ENCODE measurements at places on chromosomes 3 and 15.

DNA sequence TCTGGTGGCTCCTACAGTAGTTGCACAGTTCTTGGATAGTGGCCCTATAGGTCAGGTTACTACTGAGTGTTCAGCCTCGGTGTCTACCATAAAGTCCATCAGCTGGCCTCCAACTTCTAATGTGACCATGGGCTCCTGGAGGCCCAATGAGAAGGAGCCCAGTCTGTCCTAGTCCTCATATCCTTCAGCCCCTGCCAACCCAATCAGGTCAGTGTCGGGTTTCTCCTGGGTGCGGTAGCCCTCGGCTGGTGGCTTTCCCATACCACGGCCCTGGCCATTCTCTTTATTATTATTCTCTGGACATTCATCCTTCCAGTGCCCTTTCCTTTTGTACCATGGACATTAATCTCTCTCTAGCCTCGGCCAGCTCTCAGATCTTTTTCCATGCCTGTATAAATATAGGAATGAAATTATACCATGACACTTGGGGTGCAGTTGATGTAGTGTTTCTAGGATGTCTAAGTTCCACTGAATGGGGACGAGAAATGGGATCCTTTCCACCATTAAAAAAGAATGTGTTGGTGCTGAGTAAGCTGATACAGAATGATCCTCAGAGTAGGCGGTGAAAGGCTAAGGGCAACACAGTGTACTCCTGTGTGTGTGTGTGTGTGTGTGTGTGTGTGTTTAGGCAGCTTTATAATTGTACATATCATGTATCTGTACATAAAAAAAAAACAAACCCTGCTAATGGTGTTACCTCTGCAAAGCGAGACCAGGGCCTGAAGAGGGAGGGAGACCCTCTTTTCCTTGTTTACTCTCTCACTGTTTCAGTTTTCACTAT lies 19.3 kb upstream of the NOX5 start:
- no peak for DNase-seq

- no peak for DNase-seq
Measured at GRCh38 chr15:73714695-73715301, 30.6 kb downstream of the CD276 start.

DNA sequence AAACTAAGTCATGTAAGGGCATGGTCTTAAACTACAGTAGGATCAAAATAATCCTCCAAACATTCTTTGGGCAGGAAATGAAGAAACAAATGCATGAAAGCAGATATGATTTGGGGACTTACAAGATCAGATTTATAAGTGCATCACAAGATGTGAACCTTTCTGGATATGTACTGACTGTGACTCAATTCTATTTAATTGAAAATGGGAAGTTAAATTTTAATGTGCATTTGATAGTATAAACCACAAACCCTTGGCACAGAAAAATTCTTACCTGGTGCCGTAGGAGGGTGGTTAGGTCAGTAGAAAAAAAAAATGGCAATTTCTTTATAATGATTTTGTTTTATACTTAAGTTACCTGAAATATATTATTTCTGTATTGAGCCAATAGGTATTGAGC lies 262.5 kb upstream of the TGFBR2 start:
- DNase-seq = no peak

- DNase-seq = peak; percentile 30
Measured at GRCh38 chr3:188749010-188749617, 422.7 kb upstream of the TPRG1 start.

DNA sequence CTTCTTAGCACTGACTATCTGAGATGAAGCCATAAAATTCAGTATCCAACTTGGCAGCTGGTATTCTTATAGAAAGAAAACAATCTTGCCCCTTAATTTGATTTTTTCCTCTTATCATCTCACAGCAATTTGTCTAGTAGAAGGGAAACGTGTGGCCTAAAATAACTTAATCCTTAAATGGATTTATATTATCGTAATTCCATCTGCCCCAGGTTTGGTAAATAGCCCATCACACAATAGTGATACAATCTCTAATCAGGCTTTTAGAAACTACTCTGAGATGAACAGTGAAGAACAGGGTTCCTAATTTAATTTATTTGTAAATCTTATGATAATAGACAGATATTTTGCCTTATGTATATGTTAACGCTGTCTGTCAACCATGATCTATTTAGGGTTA lies 24.8 kb downstream of the PEX5L start:
- no peak for DNase-seq

DNA sequence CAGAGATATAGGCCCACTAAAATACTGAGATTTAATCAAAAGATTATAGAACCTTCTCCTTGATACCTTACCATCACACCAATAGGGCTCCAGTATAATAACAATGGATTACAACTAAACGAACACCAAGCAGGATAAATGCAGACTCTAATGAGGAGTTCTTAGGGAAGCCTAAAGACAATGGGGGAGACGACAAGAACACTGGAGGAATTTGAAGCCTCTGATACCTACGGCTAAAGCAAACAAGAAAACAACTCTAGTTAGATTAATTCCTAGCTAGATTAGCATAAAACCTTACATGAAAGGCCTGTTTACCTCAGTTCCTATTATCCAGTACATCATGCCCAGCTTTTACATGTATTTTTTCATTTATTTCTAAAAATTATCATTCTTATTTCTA lies 35.1 kb downstream of the NGLY1 start:
- no peak for DNase-seq

DNA sequence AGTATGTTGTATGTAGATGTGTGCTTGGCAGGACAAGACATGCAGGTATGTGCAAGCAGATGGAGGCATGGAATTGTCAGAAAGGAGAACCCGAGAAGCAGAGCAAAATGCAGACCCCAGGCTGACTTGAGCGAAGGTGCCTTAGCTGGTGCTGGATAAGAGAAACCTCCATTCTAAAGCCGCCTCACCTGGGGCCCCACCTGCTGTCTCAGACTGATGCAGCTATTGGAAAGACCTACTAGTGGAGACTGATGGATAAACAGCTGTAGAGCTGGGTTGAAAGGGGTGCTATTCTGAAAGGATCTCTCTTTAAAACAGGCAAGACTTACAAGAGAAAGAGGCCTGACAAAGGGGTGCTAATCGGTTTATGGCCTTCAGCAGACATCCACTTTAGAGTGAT lies 86.2 kb downstream of the EPHB1 start:
- DNase-seq = no peak

DNA sequence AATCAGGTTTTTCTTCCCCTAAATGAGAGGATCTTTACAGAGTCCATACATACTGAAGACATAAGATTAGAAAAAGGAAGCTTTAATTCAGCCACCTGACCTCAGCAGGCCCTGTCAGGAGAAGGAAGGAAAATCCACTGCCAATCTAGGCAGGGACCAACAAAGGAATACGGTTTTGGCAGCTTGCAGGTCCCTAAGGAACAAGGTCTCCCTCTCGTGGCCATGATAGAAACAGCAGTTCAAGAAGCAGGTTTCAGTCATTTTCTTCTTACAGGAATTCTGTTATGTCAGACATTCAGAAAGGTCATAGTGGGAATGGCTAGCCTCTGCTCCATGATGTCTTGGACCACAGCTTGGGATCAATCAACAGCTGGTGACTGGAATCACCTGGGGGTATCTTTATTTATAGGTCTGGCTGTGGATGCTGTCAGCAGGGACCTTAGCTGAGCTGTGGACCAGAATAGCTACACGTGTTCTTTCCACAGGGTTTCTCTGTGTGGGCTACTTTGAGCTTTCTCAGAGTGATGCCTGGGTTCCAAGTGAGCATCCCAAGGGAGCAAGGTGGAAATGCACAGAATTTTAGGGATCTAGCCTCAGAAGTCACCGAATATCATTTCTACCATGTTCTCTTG lies 9.4 kb upstream of the CMSS1 start:
- peak; percentile 83 for DNase-seq

DNA sequence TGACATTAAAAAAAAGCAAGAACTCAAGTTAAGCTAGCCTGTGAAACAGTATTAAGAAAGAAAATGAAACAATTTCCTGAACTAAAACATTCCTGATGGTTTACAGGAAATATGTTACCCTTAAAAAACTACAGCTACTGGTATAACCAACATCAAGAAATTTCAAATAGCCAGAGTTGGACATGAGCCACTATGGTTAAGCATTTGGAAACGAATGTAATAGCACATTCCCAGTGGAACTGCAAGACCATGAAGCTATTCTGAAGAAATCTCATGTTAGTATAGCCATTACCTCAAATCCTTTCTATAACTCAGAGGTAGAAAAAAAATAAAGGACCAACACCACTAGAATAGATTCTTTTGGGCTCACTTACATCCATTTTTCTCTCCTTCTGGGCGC lies 30.2 kb downstream of the CPNE4 start:
- peak; percentile 61 for DNase-seq

GRCh38 chr3:62940771-62941563 lies 65.8 kb upstream of the CADPS start:
- peak; percentile 73 for DNase-seq

DNA sequence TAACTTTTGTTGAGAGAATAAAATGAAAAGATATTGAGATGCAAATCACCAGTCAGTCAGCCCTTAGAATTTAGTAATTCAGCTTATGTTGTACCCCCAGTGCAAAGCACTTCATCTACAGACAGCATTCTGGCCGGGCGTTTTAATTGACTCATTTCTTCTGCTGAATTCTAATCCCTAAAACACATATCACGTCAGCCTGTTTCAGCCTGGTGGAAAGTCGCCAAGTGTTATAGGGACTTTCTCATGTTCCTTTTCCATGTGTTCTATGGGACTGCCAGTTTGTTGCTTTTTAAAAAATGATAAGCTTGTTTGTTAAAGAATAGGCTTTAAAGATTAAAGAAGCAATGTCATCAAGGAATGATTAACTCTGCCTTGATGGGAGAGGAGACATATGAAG lies 169.7 kb upstream of the BFSP2 start:
- no peak for DNase-seq

DNA sequence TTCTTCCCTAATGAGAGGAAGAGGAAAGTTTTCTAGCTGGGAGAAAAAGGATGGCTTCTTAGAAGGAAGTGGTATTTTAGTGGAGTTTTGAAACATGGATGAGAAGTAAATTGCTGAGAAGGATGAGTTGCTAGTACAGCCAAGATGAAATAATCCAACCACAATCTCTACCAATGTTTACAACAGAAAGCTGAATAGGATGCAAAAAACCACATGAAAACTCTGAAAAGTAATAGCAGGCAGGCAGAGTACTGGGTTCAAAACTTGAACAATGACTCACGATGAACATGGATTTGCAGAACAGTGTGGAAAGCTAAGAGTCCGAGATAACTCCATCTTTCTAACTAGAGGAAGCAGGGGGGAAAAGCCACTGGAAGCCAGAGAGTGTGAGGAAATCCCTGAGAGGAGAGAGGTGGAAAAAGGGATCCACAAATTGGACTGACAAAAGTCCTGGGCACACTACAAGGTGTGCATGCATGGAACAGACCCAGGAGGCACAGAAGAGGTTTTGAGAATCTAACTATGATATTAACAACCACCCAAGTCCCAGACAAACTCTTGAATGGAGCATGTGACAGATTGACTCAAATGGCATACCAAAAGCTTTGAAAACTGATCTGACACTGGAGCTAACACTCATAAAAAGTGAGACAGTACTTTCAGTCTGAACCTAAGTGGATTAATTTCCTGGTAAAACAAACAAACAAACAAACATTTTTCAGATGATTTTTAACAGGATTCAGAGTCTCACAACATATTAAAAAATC lies 76.7 kb downstream of the ST6GAL1 start:
- no peak for DNase-seq

GRCh38 chr15:57525581-57525980 lies 66.1 kb upstream of the MYZAP start:
- no peak for DNase-seq

- no peak for DNase-seq
Measured at GRCh38 chr3:126377211-126377610, 17.5 kb upstream of the CFAP100 start.

GRCh38 chr3:126478581-126479310 lies 3.1 kb upstream of the ZXDC start:
- no peak for DNase-seq

- DNase-seq = peak; percentile 30
Measured at GRCh38 chr3:186320862-186321568, 41.0 kb downstream of the DGKG start.

GRCh38 chr3:151133917-151134450 lies 48.5 kb downstream of the MED12L start:
- no peak for DNase-seq

GRCh38 chr3:187875863-187876262 lies 130.6 kb upstream of the BCL6 start:
- no peak for DNase-seq

DNA sequence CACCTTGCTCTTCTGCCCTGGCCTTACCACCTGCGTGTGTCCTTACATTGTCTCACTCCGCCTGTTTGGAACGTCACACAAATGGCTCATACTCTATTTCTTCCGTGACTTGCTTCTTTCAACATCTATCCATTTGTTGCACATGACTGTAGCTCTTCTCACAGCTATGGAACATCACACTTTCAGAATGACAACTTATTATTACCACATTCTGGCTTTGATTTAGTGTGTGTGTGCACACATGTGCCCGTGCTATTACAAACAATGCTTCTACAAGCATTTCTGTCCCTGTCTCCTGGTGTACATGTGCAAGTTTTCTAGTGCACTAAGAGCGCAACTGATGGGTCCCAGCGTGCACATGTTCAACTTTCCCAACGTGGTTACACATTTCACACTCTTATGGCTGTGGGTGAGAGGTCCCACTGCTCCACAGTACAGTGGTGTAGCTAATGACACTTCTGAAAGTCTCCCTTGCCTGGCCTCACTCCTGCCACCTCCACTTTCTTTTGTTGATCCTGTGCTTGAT lies 37.8 kb downstream of the PTH1R start:
- no peak for DNase-seq

GRCh38 chr15:85718271-85718971 lies 76.3 kb downstream of the KLHL25 start:
- DNase-seq = no peak

- DNase-seq = peak; percentile 38
Measured at GRCh38 chr3:32240159-32240545, 1.7 kb downstream of the CMTM8 start.

DNA sequence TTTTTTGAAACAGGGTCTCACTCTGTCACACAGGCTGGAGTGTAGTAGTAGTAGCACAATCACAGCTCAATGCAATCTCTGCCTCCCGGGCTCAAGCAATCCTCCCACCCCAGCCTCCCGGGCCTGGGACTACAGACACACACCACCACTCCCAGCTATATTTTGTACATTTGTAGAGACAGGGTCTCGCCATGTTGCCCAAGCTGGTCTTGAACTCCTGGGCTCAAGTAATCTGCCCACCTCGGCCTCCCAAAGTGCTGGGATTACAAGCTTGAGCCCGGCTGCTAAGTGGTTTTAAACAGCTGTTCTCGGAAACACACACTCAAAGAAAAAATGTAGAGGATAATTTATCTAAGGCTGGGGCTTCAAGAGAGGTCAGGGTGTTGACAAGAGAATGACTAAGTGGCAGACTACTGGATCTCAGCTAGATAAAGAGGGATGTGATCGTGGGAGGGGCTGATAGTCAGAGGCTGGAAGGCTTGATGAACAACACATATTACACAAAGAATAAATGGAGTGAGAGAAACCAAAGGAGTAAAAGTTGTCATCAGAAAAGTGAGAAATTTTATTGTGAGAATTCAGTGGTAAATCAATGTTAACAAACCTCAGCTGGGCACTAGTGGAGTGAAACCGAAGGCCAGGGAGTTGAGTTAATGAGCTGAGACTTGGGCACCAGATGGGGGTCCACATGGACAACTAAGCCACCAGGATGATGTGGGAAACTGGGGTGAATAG lies 6.7 kb downstream of the CCR5AS start:
- peak; percentile 73 for DNase-seq

GRCh38 chr15:28983432-28984311 lies 97.9 kb downstream of the APBA2 start:
- DNase-seq = no peak

All from fibroblast of mammary gland (primary cell).